ENCODE measurements at places on chromosomes 7 and 10.

- DNase-seq: no peak
Observed at GRCh38 chr7:83248000-83248399, 85.3 kb upstream of the PCLO start.

DNA sequence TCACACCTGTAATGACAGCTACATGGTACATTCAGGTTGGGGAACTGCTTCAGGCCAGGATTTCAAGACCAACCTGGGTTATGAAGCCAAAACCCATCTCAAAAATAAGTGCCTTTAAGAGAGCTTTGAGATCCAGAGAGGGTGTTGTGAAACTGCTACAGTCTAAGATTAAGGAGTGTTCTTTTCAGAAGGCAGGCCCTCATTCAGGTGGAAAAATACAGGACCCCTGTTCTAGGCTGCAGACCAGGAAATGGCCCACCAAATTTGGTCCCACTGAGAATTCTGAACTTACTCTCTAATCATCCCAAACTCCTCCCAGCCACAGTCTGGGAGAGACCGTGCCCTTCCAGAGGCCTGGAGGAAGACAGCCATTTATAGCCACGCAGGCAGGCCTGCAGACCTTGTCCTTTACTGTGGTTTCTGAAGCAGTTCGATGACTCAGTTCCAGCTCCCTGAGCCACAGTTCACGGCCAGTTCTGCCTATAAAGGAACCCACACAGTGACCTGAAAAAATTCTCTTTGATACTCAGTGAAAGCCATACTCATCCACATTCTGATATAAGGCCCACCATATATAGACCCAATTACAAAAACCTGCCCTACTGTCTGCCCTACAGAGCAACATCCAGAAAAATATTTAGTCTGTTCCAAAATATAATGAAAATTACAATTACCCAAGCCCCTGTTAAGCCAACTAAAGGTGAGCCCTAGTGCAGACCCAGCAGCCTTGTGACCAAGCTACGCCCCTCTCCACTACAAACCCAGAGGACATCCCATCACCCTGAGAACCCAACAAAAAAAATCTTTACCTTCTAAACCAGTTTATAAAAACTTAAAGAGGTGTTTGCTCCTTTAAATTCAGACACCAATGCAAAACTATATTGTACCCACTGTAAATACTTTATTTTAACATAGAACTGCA, 21.2 kb downstream of the ZNF680 start:
- DNase-seq: no peak

GRCh38 chr7:20107582-20107981, 109.6 kb downstream of the MACC1 start:
- DNase-seq: no peak

GRCh38 chr10:72742797-72743196, 50.9 kb downstream of the MCU start:
- no peak for DNase-seq

DNA sequence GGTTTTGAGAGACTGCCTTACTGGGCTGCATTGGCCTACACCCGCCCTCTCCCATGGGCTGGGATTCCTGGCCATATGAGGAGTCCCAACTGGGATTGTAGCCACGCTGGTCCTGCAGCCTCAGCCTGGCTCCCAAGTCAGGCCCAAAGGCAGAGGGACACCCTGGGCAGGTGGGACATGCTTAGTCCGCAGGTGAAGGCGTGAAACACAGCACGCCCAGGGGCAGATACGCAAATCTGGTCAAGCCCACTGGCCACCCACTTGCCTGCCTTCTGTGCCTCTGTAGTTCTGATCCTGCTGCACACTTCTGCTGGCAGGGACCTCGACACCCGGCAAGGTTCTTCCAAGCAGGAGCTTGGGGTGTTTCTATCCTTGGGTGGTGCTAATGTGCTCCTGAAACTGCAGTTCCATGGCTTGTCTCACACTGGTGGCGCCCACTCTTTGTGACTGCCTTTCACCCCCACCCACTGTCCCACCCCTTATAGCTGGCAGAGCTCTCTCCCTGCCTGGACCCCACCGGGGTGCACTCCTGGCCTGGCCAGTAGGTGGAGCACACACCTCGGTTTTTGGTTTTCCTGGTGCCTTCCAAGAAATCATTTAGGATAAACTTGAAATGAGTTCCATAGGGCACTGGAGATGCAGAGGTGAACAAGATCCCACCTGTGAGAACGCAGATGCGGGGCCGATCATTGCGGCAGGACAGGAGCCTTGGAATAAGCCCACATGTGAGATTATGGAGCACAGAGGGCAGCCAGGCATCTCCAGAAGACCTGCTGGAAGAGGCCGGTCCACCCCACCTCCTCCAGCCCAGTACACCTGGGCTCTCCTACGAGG, 47.9 kb downstream of the MKI67 start:
- no peak for DNase-seq

- DNase-seq: no peak
Observed at GRCh38 chr10:97596101-97597082, 6.9 kb downstream of the C10orf62 start.

GRCh38 chr10:112559349-112559748, 112.3 kb downstream of the VTI1A start:
- no peak for DNase-seq

DNA sequence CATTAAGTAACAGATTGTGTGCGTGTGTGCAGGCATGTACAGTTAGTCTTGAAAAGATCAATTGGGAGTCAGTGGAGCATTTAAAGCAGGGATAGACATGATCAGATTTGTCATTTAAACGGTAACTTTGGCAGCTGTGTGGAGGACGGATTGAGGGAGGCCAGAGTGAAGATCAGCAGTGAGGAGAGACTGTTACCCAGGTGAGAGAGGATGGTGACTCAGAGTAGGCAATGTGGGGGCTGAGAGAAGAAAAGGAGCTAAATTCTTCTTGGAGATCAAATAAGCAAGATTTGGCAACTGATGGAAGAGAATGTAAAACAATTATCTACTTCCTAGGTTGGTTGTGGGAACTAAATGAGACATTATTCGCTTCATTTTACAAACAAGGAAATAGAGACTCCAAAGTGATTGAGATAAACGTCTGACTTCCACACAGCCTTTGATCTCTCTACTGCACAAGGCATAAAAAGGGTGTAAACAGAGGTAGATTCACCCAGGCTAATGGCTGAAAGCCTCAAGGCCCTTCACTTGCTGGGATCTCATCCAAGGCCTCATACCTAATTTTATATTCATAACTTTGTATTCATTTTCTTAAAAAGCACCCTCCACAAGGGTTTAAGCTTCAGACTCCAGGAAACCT, 665.1 kb upstream of the GALNT17 start:
- no peak for DNase-seq

DNA sequence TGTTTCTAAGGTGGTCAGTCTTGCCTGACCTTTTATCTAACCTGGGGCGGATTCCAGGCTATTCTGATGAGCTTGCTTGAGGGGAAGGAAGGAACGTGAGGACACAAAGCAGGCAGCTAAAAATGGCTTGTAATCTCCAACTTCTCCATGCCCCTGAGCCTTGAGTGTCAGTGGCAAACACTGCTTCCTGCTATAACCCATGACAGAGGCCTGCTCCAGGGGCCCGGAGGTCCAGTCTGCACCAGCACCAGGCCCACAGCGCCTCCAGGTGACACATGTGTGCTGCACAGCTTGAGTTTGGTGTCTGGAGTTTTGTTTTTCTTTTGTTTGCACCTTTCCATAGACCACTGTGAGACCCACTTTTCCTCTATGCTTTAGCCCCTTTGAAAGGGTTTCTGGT, 207.9 kb downstream of the PAXIP1 start:
- DNase-seq: no peak

- no peak for DNase-seq
Observed at GRCh38 chr7:14842523-14842922, 60.0 kb downstream of the DGKB start.

- no peak for DNase-seq
Observed at GRCh38 chr10:117929327-117930067, 117.2 kb downstream of the RAB11FIP2 start.

DNA sequence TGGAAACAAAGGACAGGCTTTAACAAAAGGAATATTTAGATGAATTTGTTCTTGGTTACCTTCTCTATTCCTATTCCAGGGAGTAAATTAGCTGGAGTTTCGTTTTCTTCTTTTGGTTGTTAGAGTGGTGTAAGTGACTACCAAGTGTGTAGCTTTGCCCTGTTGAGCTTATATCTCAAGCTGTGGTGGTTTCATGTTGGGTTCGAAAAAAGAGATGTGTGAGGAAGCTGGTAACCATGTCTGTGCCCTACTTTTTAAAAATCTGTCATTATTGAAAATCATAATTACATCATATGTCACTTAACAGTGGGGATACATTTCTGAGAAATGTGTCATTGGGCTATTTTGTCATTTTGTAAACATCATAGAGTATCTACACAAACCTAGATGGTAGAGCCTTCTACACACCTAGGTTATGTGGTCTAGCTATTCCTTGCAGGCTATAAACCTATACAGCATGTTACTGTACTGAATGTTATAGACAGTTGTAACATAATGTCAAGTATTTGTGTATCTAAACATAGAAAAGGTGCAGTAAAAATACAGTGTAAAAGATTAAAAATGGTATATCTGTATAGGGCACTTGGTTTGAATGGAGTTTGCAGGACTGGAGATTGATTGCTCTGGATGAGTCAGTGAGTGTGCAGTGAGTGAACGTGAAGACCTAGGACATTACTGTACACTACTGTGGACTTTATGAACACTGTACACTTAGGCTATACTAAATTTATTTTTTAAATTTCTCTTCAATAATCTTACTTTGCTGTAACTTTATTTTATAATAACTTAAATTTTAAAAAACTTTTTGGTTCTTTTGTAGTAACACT, 90.4 kb downstream of the SEPTIN7 start:
- no peak for DNase-seq

DNA sequence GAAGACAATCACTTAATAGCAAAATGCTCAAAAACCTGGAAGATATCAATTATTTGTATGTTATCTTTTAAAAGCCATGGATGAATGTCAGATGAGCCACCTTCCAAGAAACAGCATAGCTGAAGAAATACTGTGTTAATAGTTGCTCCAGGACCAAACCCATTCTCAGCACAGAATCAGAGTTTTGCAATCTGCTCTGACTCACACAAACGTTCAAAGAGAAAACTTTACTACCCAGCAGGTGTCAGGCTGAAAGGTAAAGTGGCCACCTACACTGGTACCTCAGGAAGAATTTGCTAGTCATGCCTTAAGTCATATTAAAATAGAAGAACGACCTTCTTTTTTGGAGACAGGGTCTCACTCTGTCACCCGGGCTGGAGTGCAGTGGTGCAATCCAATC, 526.5 kb downstream of the PARD3 start:
- no peak for DNase-seq

GRCh38 chr7:77321300-77321699, 94.8 kb downstream of the GSAP start:
- no peak for DNase-seq

DNA sequence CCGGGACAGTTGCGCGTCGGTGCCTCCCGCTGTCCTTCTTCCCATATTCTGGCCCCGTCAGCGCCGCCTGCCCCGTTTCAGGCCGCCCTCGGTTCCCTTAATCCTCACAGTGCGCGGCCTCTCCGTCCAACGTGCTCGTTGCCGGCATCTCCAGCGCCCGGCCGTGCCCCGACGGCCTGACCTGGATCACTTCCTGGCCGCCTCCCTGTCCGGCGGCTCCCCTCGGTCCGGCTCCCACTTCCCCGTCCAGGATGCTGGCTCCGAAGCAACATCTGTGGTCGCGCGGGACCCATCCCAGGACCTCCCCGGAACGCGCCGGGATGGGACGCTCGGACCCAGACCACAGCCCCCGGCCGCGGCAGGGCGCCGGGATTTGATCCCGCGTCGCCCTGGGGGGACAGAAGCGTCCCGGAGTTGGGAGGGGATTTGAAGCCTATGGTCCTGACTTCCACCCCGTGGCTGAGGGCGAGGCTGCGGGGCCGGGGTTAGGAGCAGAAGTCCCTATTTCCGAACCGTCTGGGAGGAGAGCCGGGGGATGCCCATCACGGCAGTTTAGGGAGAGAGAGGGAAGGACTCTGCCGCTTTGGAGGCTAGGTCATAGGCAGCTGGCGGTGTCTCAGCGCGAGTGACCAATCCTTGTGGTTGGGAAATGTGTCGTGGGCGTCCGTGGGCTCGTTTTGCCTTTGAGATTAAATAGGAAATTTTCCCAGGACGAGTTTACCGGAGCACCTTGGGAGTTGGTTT, 53.8 kb downstream of the KCTD7 start:
- no peak for DNase-seq

GRCh38 chr7:81190997-81191768, 272.3 kb upstream of the SEMA3C start:
- DNase-seq: no peak

GRCh38 chr7:104791080-104791479, 222.9 kb upstream of the KMT2E start:
- DNase-seq: no peak

DNA sequence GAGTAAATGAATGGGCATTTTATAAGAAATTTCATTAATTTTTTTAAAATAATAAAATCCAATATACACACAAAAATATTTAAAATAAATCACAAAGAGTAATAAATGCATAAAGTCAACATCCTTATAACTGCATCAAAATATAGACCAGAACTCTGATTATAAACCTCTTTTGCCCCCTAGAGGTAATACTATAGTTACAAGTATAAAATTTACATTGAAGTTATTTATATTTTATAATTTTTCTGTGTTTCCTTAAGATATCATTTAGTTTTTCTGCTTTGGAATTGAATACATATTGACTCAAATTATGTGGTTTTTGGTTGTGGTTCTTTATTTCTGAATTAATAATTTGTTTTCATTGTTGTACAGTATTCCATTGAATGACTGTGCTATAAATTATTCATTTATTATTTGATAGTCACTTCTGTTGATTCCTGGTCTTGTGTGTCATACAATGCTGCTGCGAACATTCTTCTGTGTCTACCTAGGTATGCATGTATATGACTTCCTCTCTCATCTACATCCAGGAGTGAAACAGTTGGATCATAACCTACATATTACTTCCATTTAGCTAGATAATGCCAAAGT, 673.6 kb downstream of the IPMK start:
- no peak for DNase-seq

DNA sequence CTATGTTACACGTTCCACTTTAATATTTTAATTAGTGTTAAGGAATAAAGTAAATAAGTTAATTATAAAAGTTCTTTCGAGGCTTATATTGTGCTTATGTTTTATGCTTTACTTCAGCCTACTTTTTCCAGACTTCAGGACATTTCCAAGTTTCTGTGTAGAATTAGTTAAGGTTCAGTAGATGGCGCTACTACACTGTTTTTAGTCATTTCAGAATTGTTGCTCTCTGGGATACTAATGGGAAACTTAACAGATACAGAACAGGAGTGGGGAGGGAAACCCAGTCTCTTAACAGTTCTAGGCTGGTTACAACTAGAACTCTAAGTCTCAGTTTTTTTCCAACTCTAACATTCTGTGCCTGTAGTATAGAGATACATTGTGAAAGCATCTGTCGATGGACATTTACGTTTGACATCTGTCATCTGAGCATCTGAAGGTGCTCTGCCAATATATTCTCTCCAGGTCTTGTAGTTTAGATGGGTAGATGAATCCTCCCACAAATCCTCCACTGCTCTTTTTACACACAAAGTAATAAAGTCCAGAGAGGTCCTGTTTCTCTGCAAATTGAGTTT, 56.8 kb upstream of the FAM171A1 start:
- DNase-seq: peak; percentile 42

GRCh38 chr10:13848520-13849445, 262.0 kb downstream of the PRPF18 start:
- no peak for DNase-seq

- DNase-seq: no peak
Observed at GRCh38 chr7:28815928-28816373, 142.2 kb downstream of the TRIL start.

GRCh38 chr10:5545778-5546710, 21.3 kb downstream of the CALML3 start:
- no peak for DNase-seq

- DNase-seq: no peak
Observed at GRCh38 chr7:109996927-109997326, 1094.0 kb upstream of the LRRN3 start.

GRCh38 chr10:87862679-87863052, 667 bp downstream of the KLLN start:
- DNase-seq: peak; percentile 35
